Progenitor cell of endocrine pancreas (in vitro differentiated cells): ENCODE measurements at places on chromosomes 1 and 21.

DNA sequence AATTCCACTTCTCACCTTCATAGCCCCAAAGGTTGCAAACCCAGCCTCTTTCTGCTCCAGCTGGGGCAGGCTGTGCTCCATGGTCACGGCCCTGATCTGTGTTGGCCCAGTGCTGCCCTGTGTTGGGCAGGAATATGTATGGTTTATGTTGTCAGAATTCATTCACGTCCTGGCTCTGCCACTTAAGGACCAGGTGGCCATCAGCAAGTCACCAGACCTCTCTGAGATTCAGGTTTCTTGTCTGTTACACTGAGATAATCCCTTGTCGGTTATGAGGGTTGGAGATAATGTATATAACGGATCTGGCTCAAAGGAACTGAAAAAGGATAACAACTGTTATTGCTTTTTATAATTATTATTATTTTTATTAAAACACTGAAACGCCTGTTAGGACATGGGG is 39.1 kb upstream of the SELENON start:
- DNase-seq: no peak

- DNase-seq: no peak
These were observed 59.3 kb downstream of the UMODL1 start for GRCh38 chr21:42130441-42130840.

DNA sequence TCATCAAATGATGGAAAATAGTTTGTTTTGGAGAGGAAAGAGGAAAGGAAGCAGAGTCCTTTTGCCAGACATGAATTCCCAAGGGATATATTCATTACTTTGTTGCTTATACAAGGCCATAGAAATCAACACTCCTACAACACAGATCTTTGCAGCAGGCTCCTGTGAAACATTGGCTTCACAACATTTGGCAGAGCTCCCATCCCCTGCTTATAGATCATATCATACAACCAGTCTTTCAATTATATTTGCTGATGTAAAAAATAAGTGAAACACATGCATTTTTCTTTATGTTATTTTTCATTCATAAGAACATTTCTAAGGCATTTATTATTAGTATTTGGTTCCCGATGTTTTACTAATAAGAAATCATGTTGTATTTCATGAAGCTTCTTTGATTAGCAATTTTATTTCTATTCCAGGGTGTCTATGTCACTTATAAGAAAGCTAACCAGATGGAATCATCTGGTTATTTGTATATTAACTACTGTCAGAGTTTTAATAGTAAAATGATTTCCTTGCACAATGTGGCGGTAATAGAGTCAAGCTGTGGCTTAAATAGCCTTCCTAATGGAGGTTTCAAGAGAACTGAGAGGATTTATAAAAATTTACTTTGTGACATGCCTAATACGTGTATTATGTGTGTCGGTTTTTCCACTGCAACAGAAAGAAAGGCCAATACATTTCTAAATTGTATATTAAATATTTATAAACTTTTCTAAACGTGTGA is 470.3 kb upstream of the NCAM2 start:
- DNase-seq: no peak

DNA sequence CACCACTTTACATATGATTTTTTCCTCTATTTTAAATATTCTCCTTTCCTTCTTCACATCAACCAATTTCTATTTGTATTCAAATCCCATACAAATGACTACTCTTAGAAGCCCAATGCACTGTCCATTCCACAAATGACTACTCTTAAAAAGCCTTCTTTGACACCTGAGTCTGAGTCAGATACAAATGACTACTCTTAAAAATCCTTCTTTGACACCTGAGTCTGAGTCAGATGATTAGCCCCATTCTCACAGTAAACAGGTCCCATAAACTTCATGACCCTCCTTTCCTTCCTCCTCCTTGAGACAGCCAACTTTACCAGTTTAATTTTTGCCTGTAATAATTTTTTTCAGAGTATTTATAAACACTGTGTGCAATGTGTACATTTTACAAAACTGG is 231.3 kb upstream of the USP25 start:
- DNase-seq: no peak

- DNase-seq: no peak
These were observed 13.5 kb downstream of the BCAR3 start for GRCh38 chr1:93668121-93668520.

DNA sequence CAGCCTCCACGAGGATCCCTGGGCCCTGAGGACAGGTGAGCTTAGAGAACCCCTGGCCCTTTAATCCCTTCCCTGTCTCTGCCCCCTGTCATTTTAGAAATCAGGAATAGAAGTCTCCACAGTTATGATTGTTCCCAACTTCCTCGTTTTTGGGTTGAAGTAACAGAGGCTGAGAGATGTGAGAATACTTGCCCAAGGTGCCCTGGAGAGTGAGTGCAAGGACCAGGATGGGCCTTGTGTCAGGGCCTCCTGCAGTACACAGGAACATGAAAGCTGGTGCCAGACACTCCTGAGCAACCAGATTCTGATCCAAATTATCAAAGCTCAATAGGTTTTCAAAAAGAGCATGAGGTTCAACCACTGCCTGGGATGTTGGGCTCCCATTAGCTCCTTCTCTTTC is 10.1 kb downstream of the HLX start:
- DNase-seq: no peak

- no peak for DNase-seq
These were observed 26.8 kb upstream of the NCAM2 start for GRCh38 chr21:20971296-20971921.

DNA sequence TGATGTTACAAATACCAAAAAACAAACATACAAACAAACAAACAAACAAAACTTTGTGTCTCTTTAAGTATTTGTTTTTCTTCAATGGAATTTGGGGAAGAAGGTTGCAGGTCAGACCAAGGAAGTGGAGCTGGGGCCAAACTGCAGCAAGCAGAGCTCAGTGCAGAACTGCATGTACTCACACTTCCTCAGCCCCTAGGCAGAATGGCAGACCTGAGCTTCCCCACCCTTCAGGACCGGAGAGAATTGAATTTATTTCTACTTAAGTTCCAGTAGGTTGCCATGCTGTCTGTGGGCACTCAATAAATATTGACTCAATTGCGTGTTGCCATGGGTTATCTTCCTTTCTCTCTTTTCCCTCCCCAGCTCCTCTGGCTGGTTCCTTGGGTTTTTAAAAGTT is 173.6 kb downstream of the PTGER3 start:
- DNase-seq: no peak

GRCh38 chr1:54069791-54070170 is 16.4 kb downstream of the TCEANC2 start:
- no peak for DNase-seq

DNA sequence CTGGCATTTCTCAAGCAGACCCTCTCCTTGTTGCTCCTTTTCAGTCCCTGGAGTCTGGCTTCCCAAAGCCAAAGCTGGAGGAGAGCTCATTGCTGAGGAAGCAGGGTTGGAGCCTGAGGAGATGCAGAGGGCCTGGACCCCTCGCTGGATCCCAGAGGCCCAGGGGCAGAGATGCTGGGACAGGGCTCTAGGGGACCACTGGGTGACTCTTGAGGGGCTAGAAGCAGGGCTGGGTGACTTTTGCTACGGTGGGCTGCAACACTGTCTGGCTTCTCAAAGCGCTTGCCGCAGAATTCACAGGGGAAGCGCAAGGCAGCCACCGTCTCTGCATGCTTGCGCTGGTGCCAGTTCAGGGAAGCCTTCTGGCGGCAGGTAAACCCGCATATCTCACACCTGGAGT is 8.8 kb downstream of the ZNF692 start:
- DNase-seq: no peak

DNA sequence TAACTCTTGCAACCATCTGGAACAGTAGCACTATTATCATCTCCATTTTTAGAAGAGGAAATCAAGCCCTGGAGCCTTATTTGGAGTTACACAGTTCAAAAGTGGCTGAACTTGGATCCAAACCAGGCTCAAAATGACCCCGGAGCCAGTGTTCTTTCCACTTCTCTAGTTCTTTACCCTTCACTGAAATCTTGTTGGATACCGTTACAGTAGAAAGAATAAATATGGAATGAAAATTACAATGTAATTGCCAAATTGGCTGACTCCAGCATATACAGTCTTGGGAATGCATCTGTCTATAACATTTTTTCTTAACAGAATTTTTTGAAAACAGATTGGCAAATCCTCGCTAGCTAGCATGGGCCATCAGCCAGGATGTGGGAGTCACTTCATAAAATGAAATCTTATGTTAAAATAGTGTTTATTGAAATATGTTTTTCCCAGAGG is 261.4 kb downstream of the CTH start:
- DNase-seq: no peak

- DNase-seq: no peak
These were observed 83.8 kb downstream of the PLXNA2 start for GRCh38 chr1:208160259-208160819.

DNA sequence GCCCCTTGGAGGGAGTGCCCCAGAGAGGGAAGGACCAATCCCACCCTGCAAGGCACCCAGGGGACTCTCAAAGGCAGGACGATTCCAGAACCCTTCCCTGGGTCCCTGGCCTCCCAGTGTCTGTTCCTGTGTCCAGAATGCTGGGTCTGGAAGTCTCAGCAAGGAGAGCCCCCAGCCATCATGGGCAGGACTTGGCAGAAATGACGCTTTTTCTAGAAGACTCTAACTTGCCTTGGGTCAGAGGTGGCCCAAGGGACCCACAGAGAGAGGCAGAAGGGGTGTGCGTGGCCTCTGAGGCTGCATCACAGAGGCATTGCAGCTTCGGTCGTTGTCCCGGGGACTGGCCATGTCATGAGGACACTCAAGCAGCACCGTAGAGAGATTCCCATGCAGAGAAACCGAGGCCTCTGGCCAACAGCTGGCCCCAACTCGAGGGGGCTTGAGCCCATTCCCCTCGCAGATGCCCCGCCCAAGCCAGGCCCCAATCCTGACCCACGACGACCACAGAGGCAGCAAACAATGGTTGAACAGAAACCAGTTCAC is 57.8 kb downstream of the WNT9A start:
- peak; percentile 8 for DNase-seq

DNA sequence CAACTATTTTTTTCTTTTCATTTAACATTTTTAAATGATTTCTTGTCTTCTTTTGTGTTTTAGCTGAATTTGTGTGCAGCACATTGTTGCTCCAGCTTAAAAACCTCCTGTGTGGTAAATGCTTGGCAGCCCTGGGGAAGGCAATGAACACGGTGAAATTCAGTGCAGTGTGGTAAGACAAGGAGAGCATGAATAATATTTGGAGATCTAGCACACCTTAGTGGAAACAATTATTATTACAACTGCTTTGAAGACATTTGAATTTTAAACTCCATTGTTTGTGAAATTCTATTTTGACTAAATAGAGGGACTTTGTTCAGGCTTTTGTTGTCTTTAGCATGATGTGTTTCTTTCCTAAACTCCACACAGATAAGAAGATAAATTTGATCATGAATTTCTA is 242.6 kb upstream of the CXADR start:
- DNase-seq: no peak

DNA sequence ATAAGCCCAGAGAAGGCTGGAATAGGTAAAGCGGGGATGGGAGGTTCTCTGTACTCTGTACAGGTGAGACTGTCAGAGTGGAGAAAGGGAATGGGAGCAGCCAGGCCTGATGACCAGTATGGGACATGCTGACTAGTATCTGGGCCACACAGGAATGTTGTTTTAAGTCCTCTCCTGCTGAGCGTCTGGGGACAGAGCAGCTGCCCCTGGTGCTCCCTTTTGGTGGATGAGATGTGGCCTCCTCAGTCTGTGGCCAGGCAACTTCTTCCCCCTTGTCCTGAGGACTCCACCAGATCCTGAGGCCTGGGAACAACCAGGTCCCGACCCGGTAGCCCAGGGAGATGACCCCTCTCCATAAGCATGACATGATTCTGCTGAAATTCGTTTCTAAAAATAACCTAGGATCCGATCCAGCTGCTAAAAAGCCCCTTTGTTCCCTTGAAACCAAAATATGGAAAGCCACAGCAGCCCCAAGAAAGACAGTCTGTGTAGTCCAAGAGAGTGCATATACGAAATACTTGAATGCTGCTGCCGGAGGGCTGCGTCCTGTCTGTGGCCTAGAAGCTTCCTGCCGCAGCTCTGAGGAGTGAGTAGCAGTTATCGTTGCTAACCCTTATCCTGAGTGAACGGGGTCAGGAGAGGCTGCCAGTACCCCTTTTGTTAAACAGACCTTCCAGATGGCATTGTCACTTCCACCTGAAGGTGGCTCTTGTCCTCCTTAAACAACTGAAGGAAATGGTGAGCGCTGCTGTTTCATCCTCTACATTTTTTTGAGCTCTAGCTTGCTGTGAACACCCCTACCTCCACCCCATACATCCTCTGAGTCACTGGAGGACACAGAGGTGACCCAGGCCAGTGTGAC is 47.1 kb downstream of the ATP2B4 start:
- DNase-seq: no peak

GRCh38 chr1:246110343-246111219 is 396.5 kb downstream of the SMYD3 start:
- no peak for DNase-seq

- DNase-seq: no peak
These were observed 3.9 kb upstream of the SLC6A9 start for GRCh38 chr1:44034976-44035716.

DNA sequence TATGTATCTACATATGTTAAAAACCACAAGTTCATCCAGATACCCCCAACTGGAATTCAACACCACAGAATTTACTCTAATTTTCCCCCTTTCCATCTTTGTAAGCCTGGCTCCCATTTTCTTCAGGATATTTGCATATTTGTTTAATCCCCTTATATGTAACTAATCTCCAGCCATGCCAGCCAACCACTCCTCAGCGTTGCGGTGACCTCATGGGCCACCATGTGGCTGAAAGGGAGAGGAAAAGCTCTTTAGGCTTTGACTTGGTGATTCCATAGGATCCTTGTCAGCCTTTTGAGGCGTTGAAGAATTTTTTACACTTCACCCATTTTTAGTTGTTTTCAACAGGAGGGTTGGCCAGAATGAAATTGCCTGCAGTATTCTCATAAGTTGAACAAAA is 10.0 kb downstream of the CLDN19 start:
- DNase-seq: no peak

- DNase-seq: no peak
These were observed 15.5 kb downstream of the LYPLAL1 start for GRCh38 chr1:219189021-219189824.

DNA sequence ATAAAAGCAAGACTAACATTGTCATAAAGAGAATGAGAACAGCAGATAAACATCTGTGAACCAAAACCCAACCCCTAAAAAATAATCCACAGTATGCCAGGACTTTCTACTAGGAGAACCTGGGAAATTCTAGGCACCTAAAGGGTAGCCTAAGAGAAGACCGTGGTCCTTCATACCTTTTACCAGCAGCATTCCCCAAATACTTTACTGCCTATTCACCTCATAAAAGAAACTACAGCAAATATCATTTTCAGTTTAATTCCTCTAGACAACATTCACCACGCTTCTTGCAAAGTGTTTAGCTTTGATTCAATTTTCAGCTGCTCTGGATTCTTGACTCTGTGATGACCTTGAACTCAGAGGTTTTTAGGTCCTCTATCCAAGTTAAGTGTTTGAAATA is 1180.7 kb upstream of the B3GALT2 start:
- no peak for DNase-seq

- no peak for DNase-seq
These were observed 17.6 kb downstream of the TRAF5 start for GRCh38 chr1:211344152-211344618.

GRCh38 chr1:231355171-231355570 is 17.1 kb downstream of the SPRTN start:
- no peak for DNase-seq

GRCh38 chr1:202798792-202799331 is 9.4 kb downstream of the KDM5B start:
- no peak for DNase-seq
